Type B pancreatic cell (in vitro differentiated cells): ENCODE measurements at places on chromosomes 13 and 19.

DNA sequence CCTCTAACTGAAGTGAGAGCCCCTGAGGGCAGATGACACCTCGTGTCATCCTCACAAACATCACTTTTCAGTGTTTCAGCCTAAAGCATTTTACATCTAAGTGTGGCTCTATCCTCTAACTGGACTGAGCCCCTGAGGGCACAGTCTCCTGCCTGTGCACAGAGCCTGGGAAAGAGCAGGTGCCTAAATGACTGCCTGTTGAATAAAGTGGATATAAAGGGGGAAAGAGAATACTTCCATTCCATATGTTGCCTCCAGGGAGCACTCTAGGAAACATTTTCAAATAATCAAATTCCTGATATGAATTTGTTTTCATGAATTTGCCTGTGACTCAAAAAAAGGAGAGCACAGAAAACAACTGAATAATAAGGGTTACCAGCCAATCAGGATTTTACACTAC is 32.2 kb downstream of the CNMD start:
- no peak for DNase-seq

DNA sequence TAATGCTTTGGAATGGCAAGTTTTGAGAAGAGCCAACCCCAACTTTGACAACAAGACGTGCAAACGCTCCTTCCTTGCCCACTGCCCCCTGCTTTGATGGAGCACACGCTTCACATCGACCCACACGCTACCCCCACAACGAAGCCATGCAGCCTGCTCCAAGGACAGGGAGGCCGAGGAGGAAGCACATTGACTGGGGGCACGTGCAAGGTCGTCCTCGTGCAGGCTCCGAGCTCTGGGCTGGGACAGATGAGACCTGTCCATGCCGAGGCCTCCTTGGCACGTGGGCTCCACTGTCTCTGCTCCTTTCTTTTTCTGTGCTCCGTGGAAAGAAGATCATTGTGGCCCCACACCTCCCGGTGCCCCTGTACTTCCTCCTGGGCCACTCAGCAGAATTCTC is 309.0 kb downstream of the TEX29 start:
- DNase-seq = no peak

GRCh38 chr13:72983085-72983768 is 75.6 kb upstream of the KLF5 start:
- DNase-seq = no peak

GRCh38 chr13:98998831-98999638 is 21.2 kb upstream of the DOCK9 start:
- no peak for DNase-seq

DNA sequence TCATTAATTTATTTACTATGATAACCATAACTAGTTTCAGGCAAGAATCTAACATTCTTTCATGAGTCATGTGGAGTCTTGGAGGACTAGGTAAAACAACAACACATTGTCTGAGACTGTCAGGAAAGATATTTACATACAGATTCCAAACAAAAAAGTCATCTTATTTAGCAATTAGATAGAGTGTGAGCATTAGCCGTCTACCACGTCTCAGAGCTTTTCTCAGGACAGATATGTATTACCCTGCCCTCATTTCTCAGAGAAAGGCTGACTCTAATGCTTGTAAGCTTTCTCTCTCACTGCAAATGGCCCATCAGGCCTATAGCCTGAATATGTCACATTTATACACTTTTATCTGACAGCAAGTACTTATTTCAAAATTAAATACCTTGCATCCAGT is 312.1 kb upstream of the PCDH20 start:
- DNase-seq = no peak

GRCh38 chr19:16957855-16958254 is 68.8 kb downstream of the CPAMD8 start:
- no peak for DNase-seq

GRCh38 chr19:5782322-5782721 is 2.2 kb downstream of the PRR22 start:
- no peak for DNase-seq

DNA sequence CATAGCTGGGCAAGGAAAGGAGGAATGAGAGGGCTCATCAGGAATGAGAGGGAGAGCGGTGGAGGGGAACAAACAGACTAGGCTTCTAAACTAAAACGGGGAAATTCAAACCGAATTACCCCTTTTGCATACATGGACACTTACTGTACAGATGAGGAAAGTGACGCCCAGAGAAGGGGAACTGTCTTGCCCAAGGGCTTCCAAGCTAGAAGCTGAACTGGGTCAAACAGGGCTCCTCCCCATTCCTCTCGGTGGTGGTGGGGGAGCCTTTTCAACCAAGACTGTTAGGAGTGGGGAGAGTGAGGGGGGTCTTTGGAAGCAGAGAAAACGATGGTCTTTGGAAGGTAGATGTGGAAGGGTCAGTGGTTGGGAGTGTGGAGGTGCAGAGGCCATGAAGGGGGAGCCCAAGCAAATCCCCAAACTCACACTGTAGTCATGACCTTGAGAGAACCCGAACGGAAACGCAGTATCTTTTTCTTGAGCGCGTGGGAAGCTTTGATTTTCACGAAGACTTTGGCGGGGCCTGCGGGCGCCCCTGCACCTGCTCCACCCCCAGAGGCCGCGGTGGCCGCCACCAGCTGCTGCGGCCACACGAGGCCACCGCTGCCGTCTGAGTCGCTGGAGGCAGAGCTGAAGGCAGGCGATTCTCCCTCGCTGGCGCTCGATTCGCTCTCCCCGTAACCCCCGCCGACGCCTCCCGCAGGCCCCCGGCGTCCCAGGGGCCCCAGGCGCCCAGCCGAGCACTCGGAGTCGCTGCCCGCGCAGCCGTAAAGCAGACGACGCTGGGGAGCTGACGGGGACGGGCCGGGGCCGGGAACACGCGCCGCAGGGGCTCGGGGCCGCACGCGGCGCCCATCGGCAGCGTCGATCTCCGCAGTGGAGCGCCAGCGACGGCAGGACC is 12.3 kb upstream of the GNG8 start:
- DNase-seq = no peak

DNA sequence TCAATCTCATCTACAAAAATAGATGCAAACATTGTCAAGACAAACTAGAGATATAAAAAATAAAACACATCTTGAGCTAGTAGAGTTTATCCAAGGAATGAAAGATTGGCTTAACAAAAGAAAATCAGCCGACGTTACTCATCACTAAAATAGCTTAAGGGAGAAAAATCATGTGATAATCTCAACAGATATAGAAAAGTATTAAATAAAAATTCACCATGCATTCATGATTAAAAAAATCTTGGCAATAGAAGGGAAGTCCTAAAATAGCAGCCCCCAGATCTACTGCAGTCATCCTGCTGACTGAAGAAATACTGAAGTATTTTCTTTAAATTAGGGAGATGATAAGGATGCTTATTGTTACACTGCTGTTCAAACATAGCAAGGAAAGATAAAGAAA is 12.6 kb upstream of the DCLK1 start:
- no peak for DNase-seq

DNA sequence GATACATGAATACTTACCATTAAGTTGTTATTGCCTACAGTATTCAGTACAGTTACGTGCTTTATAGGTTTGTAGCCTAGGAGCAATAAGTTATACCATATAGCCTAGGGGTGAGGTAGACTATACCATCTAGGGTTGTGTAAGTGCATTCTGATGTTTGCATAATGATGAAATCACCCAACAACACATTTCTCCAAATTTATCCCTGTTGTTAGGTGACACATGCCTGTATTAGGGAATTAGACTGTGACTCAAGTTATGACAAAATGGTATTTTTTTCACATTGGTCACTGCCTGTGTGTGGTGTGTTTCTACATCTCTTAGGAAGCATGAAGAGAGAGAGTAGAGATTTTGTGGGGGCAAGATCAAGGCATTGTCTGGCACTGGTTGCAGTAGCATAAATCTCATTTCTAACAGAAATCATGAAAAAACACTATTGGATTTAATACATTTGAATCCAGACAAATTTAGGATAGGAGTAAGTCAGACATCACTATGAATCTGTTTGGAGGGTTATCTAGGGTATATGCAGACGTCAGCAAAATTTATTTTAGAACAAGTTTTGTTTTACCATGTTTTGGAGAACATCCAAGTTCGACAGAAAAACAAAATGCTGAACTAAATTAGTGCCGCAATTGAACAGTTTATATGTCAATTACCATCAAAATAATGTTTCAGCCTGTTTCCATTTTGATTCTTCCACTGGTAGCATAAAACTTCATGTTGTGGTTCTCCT is 332.1 kb downstream of the LMO7 start:
- DNase-seq = no peak

DNA sequence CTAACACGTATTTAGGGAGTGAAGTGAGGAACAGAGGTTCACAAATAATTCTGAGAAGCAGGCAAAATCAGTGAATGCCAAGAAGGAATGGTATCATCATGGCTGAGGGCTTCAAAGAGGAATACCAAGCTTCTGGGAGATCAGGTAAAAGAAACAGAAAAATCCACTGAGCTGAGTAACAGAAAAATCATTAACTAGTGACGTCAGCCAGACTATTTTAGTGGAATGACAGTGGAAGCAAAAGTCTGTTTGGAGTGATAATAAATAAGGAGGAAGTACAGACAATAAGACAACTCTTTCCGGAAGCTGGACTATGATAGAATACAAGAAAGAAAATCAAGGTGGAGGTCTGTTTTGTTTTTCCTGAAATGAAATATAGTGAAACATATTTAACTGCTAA is 83.5 kb downstream of the SACS start:
- DNase-seq = no peak

DNA sequence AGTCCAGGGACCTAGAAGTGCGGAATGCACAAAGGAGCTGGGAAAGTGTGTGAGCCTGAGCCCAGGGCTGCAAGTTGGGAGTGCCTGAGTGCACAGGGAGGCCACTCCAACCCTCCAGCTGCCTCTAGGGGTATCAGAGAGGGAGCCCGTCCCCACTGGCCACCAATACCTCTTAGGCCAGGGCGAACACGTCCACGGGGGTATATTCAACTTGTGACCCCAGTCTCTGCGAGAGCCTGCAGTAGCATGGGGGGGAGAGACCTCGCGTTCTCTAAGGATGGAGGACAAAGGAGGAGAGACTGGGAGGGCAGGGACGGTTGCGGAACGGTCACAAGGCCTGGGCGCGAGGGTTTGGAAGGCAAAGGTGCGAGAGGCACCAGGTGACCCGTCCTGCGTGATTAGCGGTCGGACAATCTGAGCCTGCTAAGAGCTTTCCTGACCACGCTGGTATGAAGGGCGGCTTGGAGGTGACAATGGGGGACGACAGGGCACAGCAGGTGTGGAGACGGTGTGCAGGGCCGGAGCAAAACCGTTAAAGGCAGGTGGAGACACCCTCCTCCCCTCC is 676 bp downstream of the CD320 start:
- peak; percentile 69 for DNase-seq

DNA sequence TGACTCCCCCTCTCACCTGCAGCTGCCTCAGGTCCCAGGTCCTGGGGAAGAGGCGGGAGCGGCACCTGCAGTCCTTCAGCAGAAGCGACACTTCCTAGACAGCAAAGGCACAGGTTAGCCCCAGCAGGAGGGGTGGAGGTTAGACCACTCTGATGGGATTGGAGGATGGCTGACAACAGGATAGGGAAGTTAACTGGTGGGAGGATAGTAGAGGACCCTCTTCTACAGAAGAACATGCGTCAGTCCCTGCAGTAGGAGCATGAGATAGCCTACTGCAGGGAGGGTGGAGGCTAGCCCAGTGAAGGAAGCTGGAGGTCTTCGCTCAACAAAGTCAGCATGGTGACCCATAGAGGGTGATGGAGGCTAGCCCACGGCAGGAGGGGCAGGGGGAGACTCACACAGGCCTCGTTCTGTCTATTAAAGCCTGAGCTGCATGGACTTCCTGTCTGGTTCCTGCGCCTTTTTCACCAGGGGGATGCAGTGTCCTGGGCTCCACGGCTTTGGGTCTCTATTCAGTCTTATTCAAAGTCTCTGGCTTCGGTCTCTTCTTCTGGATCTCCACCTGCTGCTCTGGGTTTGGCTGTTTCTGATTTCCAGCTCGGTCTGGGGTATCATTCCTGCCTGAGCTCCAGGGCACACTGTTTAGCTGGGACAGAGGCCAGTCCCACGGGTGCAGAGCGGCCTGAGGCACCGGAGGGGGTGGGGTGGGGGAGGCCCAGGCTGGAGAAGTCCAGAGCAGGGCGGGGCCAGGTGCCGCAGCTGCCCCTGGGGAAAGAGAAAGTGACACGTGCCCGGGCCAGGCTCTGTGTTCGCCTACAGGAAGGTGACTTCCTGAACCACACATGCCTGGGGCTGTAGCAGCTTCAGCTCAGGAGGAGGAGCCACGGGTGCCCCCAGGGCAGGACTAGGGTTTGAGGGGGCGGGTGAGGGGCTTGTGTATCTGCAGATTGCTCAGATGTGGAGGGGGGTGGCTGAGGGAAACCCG is 7.3 kb downstream of the IFNL3 start:
- no peak for DNase-seq

GRCh38 chr13:99124794-99125316 is 75.8 kb upstream of the UBAC2 start:
- no peak for DNase-seq

DNA sequence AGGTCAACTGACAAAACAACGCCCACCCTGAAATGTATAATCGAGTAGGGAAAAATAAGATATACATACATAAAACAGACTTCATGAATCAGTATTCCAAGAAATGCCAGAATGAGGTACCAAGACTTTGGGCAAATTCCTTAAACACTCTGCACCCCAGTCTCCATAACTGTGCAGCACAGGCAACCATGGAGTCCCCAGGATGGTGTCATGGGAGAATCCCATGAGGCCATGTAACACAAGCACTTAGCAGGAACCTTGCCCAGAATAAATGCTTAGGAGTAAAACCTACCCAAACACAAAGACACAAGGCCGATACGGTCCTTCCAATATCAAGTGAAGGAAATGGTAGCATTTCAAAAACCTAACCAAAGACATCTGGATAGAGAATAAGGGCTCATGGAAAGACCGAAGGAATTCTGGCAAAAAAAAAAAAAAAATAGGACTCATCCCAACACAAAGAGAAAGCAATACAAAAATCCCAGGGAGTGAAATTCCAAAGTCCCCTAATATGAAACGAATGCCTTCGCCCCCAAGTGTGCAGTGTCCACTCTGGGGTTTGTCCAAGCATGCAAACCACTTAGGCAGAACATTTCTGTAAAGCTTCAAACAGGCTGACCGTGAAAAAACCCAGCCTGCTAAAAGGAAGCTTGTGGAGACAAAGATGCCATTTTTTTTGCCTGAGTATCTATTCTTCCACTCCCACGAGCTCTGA is 11.1 kb downstream of the ZC3H4 start:
- DNase-seq = no peak

DNA sequence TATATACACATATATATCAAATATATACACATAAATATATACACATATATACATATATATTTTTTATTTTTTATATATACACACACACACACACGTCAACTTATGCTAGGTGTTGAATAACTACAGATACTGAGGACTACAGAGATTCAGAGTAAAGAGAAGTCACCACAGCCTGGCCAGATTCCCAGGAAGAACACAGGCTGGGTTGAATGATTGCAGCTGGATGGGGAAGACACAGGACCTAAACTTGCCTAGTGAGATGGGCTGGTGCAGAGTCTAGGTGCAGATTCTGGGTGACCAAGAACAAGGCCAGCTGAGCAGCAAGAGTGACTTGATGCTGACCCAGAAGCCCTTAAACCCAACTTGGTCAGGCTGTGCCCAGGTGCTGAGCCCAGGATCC is 241.3 kb downstream of the KCTD12 start:
- DNase-seq = no peak

GRCh38 chr13:29753618-29754472 is 96.6 kb downstream of the UBL3 start:
- DNase-seq = no peak

- no peak for DNase-seq
Observed at GRCh38 chr19:6470173-6470572, 6.1 kb downstream of the CRB3 start.
